Mesothelial cell of epicardium (in vitro differentiated cells): ENCODE measurements at places on chromosomes 11 and 22. TPM values are rescaled to one million over a fixed set of nuclear protein-coding genes. Genes with fewer than 3 reads are reported as not detected.

MMP12 gene
- not detected in 3 replicates for total RNA-seq

HIC2 gene
- 26.6 to 27.3 TPM (median 27.2 TPM) in 3 replicates for total RNA-seq

GPR83 gene
- 0.09 to 0.18 TPM (median 0.11 TPM) in 3 replicates for total RNA-seq

OR6A2 gene
- total RNA-seq = 0.34 to 0.60 TPM (median 0.38 TPM) in 3 replicates

TENM4 gene
- 177 to 187 TPM (median 181 TPM) in 3 replicates for total RNA-seq

MOGAT2 gene
- not detected in 3 replicates for total RNA-seq

DNA sequence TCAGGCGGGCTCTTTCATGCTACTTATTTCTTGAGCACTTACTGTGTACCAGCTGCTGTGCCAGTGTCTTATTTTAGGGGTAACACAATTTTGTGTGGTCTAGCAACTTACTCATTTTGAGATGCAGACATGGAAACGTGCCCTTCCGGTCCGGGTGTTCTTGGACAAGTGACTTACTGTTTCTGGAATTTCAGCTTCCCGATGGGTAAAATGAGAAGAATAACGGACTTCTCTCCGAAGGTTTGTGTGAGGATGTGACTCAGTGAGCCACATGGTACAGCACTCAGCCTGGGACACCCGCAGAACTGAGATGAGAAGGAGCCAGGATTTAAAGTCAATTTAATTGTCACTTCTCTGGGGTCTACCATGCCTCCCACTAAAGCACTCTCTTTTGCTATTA lies 114.5 kb upstream of the SYT13 start:
- H3K4me3 ChIP-seq = no peak overlapping the region
- H3K4me1 ChIP-seq = peaks cover 4% of the 10 kb centered on the region
- H3K36me3 ChIP-seq = no peaks in the 10 kb centered on the region
- no peak for DNase-seq
- H3K27me3 ChIP-seq = peaks cover 23% of the 10 kb centered on the region

DNA sequence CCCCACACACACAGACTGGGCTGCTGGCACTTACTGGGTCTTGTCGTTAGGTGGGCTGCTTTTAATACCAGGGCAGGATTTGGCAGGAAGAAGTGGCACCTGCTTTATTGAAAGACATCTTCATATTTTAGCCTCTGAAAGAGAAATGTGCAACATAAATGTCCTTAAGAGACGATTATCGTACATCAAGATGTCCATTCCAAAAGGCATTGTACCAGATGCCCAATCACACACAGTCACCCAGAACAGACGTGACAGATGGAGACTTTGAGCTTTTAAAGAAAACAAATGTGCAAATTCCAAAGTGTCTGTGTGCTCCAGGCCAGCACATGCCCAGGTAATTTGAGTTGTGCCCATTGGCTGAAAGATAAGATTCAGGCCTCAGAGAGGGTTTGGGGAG lies 155.7 kb downstream of the RRAS2 start:
- H3K4me1 ChIP-seq = no peaks in the 10 kb centered on the region
- no peaks in the 10 kb centered on the region for H3K36me3 ChIP-seq
- DNase-seq = no peak
- H3K27me3 ChIP-seq = no peaks in the 10 kb centered on the region
- H3K4me3 ChIP-seq = no peak overlapping the region

- peak overlapping the region; percentile 100 for H3K4me3 ChIP-seq
- H3K36me3 ChIP-seq = no peaks in the 10 kb centered on the region
- H3K4me1 ChIP-seq = peaks cover 18% of the 10 kb centered on the region
- H3K27ac ChIP-seq = peak overlapping the region; percentile 84
- H3K27me3 ChIP-seq = no peaks in the 10 kb centered on the region
Observed at GRCh38 chr11:74397501-74398243, 561 bp downstream of the PGM2L1 start.

GRCh38 chr22:29103121-29103520 lies 30.3 kb downstream of the KREMEN1 start:
- no peak overlapping the region for H3K4me3 ChIP-seq
- peak overlapping the region; percentile 50 for H3K27ac ChIP-seq
- H3K27me3 ChIP-seq = no peaks in the 10 kb centered on the region
- H3K36me3 ChIP-seq = peaks cover 9% of the 10 kb centered on the region
- H3K4me1 ChIP-seq = peaks cover 9% of the 10 kb centered on the region

GRCh38 chr22:20751185-20751851 lies 22.6 kb upstream of the SERPIND1 start:
- H3K4me1 ChIP-seq = no peaks in the 10 kb centered on the region
- H3K27me3 ChIP-seq = no peaks in the 10 kb centered on the region
- no peak for DNase-seq
- no peak overlapping the region for H3K4me3 ChIP-seq

DNA sequence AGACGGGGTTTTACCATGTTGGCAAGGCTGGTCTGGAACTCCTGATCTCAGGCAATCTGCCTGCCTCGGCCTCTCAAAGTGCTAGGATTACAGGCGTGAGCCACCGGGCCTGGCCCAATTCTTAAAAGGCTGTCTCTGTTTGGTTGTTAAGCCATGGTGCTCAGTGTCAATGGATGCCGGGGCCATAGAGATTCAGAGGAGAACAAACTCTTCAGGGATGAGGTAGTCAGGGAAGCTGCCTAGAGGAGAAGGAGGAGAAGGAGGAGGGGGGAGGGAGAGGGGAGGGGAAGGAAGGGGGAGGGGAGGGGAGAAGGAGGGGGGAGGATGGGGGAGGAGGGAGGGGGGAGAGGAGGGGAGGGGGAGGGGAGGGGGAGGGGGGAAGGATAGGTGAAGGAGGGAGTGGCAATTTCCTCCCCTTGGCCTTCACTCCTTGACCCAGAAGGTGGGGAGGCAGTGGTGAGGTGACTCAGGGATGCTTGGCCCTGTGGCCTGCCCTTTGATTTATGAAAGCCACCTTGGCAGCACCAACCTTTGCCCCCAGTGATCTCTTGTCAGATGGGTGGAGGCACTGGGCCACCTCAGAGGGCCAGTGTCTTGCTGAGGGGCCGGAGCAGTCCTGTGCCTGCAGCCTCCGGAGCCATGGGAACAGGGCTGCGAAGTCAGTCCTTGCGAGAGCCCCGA lies at the start of gene C11orf86:
Gene C11orf86 (plus strand): TSS at position 581 of the 681 bp plus-strand sequence. CDS start 59 bp downstream, at position 640.
- H3K4me1 ChIP-seq = no peaks in the 10 kb centered on the region
- H3K27ac ChIP-seq = no peak within 1 kb of the TSS
- H3K27me3 ChIP-seq = no peaks in the 10 kb centered on the region
- no peaks in the 10 kb centered on the region for H3K36me3 ChIP-seq
- DNase-seq = no peak

DNA sequence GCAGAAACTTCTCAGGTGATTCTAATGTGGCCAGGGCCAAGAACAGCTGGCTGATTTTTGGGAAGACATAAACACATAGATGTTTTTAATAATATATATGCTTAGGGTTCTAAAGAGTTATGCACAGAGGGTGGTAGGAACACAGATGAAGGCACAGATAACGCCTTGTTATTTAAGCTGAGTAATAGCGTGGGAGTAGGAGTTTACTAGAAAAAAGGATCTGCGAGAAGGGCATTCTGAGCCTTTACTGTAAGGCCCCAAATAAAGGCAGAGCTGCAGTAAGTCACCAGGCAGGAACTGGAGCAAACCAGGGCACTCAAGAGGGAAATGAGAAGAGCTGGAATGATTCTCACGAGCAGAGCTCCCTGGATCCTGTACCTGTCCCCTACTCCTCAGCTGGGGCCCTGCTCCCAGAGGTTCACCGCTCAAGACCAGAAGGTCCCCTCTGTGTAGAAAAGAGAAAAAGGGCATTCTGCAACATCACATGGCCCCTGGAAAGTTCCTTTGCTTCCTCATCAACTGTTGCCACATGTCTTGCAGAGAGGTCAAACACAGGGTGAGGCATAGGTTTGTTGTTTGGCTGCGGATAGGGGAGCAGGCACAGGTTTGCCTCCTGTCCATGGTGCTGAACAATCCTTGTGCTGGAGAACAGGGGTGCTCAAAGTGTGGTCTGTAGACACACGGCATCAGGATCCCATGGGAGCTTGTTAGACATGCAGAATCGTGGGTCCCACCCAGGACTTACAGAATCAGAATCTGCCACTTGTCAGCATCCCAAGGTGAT lies 125.7 kb downstream of the TENM4 start:
- no peak overlapping the region for H3K4me3 ChIP-seq
- H3K27me3 ChIP-seq = peaks cover 2% of the 10 kb centered on the region
- H3K36me3 ChIP-seq = no peaks in the 10 kb centered on the region
- DNase-seq = no peak
- H3K27ac ChIP-seq = no peak overlapping the region

DNA sequence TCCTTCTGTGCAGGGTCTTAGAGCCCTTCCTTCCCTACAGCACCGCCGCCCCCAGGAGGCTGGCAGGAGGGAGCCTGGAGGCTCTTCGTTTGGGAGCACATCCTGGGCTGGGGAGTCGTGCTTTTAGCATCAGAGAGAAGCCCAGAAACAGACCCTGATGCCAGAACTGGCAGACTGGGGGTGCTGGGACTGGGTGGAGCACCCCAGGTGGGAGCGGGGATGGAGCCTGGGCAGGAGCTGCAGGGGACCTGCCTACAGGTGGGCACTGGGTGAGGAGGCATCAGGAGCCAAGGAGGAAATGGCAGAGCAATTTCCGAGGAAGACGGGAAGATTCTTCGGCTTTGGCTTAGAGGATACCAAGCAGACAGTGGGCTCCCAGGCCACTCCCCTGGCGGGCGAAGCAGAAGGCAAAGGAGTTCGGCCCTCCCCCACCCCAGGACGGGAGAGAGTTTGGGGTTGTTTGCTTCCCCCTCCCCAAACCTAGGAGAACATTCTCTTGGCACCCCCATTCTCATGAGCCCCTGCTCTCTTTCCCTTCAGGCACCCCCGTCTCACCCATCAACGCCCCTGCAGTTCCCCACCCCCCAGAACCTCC lies 1.1 kb downstream of the SYT7 start:
- DNase-seq = no peak
- H3K27ac ChIP-seq = no peak overlapping the region
- peaks cover 41% of the 10 kb centered on the region for H3K27me3 ChIP-seq
- peak overlapping the region; percentile 62 for H3K4me3 ChIP-seq
- no peaks in the 10 kb centered on the region for H3K36me3 ChIP-seq

DNA sequence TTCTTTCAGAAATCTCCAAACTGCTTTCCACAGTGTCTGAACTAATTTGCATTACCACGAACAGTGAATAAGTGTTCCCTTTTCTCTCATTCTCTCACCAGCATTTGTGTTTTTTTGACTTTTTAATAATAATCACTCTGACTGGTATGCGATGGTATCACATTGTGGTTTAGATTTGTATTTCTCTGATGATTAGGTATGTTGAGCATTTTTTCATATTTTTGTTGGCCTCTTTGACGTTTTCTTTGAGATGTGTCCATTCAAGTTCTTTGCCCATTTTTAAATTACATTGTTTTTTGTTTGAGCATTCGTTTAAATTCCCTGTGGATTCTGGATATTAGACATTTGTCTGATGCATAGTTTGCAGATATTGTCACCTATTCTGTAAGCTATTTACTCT lies 1639.6 kb upstream of the TENM4 start:
- no peak for DNase-seq
- peaks cover 7% of the 10 kb centered on the region for H3K36me3 ChIP-seq
- no peaks in the 10 kb centered on the region for H3K4me1 ChIP-seq
- H3K4me3 ChIP-seq = no peak overlapping the region
- no peaks in the 10 kb centered on the region for H3K27me3 ChIP-seq

- peaks cover 15% of the 10 kb centered on the region for H3K4me1 ChIP-seq
- no peak overlapping the region for H3K27ac ChIP-seq
- no peaks in the 10 kb centered on the region for H3K27me3 ChIP-seq
- no peaks in the 10 kb centered on the region for H3K36me3 ChIP-seq
- no peak overlapping the region for H3K4me3 ChIP-seq
Observed at GRCh38 chr22:29199702-29200400, 5.8 kb upstream of the EMID1 start.

GRCh38 chr22:37060801-37061610 lies 9.5 kb downstream of the KCTD17 start:
- H3K36me3 ChIP-seq = peaks cover 2% of the 10 kb centered on the region
- no peak overlapping the region for H3K27ac ChIP-seq
- H3K4me1 ChIP-seq = peaks cover 10% of the 10 kb centered on the region
- DNase-seq = no peak
- H3K27me3 ChIP-seq = no peaks in the 10 kb centered on the region
- H3K4me3 ChIP-seq = no peak overlapping the region

DNA sequence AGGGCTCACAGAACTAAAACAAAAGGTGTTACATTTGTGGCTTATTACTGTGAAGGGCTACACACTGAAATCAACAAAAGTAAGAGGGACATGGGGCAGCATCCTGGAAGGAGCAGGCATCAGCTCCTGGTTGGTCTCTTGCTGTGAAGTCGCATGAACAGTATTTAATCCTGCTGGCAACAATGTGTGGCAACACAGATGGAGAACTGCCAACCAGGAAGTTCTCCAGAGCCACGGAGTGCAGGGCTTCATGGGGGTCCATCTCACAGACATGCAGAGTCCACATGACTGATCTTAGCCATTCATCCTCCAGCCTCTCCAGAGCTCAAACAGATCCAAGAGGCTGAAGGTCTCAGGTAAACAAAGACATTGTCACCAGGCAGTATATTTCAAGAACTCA lies 32.8 kb upstream of the FGF3 start:
- H3K27me3 ChIP-seq = peaks cover 57% of the 10 kb centered on the region
- H3K36me3 ChIP-seq = no peaks in the 10 kb centered on the region
- no peaks in the 10 kb centered on the region for H3K4me1 ChIP-seq
- no peak overlapping the region for H3K4me3 ChIP-seq

DNA sequence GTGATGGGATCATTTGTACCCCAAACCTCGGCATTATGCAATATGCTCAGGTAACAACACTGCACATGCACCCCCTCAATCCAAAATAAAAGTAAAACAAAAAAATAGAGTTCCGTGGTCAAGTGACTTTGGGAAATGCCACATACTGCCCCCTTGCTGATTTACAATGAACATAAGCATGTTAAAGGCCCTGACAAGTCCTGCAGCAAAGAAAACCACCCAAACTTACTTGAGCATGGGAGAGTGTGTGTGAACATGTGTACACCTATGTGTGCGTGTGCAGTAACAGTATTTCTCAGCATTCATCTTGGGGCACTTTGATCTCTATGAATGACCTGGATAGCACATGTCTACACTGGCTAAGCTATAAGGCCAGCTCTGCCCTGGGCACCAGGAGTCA lies 15.8 kb upstream of the IGSF22 start:
- no peak overlapping the region for H3K4me3 ChIP-seq
- DNase-seq = no peak
- no peaks in the 10 kb centered on the region for H3K4me1 ChIP-seq
- H3K27ac ChIP-seq = no peak overlapping the region
- no peaks in the 10 kb centered on the region for H3K36me3 ChIP-seq
- peaks cover 5% of the 10 kb centered on the region for H3K27me3 ChIP-seq

DNA sequence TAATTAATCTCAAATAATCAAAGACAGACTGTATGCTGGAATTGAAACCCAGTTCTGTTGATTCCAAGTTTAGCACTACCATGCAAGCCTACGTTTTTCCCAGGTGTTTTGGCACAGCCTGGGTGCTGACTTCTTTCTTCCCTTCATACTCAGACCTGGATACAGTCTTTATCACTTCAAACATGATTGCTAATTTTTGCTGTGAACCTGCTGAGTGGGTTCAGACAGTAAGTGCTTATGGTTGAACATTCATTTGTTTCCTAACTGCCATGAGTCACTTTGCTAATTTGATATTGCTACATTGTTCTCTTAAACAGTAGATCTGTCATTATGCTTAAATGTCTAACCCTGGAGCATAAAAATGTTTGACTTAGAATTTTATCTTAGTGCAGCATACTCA lies 12.2 kb downstream of the PAAF1 start:
- no peak overlapping the region for H3K4me3 ChIP-seq
- H3K27me3 ChIP-seq = no peaks in the 10 kb centered on the region
- no peak overlapping the region for H3K27ac ChIP-seq
- H3K36me3 ChIP-seq = peaks cover 20% of the 10 kb centered on the region
- no peaks in the 10 kb centered on the region for H3K4me1 ChIP-seq
